ENCODE measurements at places on chromosomes 6 and 20.

- DNase-seq = no peak
Observed at GRCh38 chr6:125611573-125612344, 137.7 kb upstream of the HEY2 start.

DNA sequence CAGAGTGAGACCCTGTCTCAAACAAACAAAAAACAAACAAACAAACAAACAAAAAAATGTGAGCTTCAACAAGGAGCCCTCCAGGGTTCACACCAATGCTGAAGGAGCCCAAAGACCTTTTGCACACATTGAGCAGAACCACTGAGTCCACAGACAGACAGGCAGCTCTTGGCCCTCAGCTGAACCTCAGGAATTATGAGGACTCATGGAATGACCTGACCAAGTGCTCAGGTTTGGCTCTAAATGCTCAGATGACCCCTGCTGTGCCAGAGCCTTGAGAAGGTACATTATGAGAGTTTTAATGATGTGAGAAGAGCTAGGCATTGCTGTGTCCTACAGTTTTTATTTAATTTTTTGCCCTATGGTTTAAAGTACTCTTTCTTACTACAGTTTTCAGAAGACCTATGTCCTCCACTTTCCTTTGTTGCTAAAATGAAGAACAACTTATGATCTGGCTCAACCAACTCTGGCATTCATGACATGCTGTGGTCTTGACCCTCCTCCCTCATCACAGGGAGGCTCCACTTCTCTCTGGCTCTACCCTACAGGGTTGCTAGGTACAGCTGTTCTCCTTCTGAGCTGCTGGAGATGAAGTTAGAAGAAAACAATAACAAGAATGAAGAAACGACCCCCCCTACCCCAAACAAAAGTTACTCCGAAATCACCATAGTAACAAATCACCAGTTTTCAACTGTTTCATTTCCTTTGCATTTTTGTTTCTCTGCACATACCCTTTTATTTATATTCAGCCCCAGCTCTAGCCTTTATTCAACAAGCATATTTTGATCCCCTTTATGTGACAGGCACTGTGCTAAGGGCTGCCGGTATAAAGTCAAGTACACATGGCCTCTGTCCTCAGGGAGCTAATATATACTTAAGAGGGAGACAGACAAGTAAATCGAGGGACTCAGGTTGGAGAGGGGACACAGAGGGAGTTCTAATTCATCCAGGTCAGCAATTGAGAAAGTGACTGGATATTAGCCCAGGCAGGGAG lies 128.7 kb upstream of the TRAF3IP2 start:
- no peak for DNase-seq

- DNase-seq = no peak
Observed at GRCh38 chr6:41604006-41604405, 34.3 kb upstream of the MDFI start.

GRCh38 chr6:106411643-106412200 lies 51.2 kb downstream of the CRYBG1 start:
- no peak for DNase-seq

DNA sequence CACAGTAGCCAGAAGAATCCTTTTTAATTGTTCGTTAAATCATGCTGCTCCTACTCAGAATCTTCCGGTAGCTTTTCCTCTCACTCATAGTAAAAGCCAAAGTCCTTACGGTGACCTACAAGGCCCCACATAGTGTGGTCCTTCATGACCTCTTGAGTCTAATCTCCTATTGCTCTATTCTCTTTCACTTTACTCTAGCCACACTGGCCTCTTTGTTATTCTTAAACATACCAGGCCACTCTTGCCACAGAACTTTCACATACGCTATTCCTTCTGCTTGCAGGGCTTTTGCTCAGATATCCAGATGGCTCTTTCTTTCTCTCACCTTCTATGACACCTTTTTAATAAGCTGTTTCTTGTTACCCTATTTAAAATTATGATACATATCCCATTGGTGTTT lies 25.7 kb downstream of the ZNF391 start:
- no peak for DNase-seq

GRCh38 chr6:40520084-40520483 lies 67.1 kb downstream of the LRFN2 start:
- no peak for DNase-seq

- no peak for DNase-seq
Observed at GRCh38 chr6:125421836-125422235, 120.1 kb upstream of the HDDC2 start.

DNA sequence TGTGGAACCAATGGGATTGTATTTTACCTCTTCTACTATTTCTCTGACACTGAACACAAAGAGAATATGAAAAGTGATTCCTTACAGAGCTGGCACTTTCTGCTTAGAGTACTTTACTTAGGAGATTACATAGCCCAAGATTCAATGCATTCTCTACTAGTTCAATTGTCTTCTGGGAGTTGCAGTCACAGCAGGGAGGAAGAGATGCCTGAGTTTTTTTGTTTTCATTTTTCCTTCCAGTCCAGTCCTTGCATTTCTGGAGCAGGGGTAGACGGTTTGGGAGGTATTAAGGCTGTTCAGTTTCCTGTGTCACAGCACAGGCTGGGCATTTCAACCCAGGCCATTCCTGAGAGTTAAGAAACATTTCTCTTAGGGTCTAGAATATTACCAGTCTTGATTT lies 42.0 kb upstream of the SLC2A12 start:
- no peak for DNase-seq

DNA sequence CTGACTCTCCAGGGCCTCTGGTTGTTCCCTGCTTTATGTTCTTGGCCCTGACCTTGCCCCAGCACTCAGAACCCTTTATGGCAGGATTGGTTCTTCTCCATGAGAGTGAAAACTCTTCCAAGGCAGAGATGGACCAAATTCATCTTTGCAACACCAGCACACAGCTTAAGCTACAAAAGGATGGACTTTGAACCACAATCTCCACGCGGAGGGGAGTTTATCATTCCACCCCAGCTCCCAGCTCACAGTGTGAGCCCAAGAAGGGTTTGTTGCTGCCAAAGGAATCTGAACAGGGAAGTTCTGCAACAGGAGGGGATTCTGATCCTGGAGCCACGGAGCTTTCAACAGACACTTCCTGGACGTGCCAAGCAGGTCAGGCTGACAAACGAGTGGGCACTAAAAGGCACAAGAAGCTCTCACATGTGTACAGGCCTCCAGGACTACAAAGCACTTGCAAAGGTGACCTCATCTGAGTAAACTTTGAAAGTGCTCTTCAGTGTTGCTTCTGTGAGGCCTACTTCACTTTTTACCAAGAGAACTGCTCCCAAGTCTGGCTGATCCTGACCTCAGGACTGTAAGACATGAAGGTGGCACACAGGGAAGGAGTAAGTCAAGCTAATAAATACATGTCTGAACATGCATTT lies 8.9 kb downstream of the FITM2 start:
- no peak for DNase-seq

- DNase-seq = peak; percentile 74
Observed at GRCh38 chr6:44976677-44977641, 351.2 kb upstream of the RUNX2 start.

GRCh38 chr6:141260627-141261015 lies 872.1 kb upstream of the GJE1 start:
- no peak for DNase-seq

DNA sequence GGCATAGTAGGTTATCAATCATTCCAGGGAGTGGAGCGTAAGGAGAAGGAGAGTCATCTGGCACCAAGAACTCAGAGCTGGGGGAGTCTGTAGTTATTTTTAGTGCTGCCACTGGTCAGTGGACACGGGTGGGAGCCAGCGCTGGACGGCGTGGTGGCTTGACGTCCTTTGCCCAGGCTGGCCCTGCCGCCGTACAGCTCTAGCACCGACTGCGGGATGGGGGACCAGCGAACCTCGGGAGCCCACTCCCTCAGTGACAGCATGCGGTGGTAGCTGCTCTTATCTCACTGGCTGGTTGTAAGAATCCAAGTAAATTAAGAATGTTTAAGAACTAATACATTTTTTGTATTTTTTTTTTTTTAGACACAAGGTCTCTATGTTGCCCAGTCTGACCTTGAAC lies 32.5 kb upstream of the RPS6KA2 start:
- DNase-seq = no peak

- DNase-seq = no peak
Observed at GRCh38 chr6:53136000-53136609, 12.5 kb downstream of the GCM1 start.

GRCh38 chr20:38139977-38140753 lies 24.9 kb downstream of the TGM2 start:
- DNase-seq = no peak

DNA sequence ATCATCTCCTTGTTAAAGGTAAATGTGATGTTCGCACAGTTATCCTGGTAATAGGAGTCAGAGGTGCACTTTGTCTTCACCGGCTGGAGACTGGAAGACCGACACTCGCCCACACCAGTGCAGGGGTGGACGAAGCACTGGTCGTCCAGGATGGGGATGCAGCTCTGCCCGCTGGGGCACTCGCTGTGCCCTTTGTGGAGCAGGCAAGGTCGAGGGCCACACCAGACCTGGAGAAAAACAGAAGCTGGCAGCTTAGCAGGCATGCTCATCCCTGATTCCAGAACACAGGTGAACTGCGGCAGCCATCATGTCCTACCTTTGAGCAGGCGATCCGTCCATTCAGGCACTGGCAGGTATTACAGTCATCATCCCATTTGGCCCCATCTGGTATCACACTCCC lies 32.3 kb downstream of the JAG1 start:
- no peak for DNase-seq

- DNase-seq = no peak
Observed at GRCh38 chr6:38391626-38392579, 247.8 kb downstream of the BTBD9 start.

DNA sequence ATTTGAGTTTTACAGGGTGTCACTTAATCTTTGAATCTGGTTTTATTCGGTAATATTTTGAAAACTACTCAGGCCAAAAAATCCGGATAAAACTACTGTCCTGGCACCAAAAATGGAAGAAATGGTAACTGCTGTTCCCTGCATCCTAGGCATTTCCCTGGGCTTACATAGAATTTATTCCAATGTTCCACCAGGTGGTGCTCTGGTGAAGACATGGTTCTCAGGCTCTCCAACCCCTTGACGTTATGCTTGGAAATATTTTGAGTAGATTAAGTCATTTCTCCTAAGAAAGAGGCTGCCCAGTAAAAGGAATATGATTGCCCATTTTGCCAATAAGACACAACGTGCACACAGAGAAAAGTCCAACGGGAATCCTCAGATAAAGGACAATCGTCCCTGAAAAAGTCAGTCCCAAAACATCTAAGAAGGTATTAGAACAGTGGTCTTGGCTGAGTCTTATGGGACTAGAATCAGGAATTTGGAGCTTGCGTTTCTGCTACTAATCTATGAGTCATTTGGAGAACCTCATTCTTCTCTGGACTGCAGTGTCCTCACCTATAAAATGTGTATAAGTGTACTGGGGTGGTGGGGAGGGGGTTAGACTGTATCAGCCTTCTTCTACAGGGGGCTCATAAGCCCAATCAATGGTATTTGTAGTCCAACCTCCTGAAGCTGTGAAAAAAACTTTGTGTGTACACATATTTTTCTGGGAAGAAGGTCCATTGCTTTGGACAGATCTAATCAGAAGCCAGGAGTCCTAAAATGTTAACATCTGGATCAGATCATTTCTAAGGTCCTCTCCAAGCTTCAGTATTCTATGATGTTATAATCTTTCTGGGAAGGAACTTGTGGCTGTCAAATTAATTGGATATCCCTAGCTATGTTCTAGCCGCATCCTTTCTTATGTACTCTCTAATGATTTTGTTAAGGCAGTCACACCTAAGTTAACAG lies 131.0 kb upstream of the BMP2 start:
- no peak for DNase-seq

GRCh38 chr6:113672491-113673149 lies 184.5 kb upstream of the MARCKS start:
- no peak for DNase-seq

DNA sequence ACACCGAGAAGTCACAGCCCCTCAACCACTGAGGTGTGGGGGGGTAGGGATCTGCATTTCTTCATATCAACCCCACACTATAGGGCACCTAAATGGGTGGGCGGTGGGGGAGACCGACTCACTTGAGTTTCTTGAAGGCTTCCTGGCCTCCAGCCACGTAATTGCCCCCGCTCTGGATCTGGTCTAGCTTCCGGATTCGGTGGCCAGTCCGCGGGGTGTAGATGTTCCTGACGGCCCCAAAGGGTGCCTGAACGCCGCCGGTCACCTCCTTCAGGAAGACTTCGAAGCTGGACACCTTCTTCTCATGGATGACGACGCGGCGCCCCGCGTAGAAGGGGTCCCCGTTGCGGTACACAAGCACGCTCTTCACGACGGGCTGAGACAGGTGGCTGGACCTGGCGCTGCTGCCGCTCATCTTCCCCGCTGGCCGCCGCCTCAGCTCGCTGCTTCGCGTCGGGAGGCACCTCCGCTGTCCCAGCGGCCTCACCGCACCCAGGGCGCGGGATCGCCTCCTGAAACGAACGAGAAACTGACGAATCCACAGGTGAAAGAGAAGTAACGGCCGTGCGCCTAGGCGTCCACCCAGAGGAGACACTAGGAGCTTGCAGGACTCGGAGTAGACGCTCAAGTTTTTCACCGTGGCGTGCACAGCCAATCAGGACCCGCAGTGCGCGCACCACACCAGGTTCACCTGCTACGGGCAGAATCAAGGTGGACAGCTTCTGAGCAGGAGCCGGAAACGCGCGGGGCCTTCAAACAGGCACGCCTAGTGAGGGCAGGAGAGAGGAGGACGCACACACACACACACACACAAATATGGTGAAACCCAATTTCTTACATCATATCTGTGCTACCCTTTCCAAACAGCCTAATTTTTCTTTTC lies at the start of gene DCDC2:
TSS of gene DCDC2 (minus strand) at position 724 of the 883 bp plus-strand sequence. CDS start at position 415, 309 bp downstream.
- DNase-seq = peak; percentile 36

- no peak for DNase-seq
Observed at GRCh38 chr6:140966676-140967075, 1166.0 kb upstream of the GJE1 start.

GRCh38 chr6:156789081-156789943 lies 12.1 kb downstream of the ARID1B start:
- DNase-seq = no peak

DNA sequence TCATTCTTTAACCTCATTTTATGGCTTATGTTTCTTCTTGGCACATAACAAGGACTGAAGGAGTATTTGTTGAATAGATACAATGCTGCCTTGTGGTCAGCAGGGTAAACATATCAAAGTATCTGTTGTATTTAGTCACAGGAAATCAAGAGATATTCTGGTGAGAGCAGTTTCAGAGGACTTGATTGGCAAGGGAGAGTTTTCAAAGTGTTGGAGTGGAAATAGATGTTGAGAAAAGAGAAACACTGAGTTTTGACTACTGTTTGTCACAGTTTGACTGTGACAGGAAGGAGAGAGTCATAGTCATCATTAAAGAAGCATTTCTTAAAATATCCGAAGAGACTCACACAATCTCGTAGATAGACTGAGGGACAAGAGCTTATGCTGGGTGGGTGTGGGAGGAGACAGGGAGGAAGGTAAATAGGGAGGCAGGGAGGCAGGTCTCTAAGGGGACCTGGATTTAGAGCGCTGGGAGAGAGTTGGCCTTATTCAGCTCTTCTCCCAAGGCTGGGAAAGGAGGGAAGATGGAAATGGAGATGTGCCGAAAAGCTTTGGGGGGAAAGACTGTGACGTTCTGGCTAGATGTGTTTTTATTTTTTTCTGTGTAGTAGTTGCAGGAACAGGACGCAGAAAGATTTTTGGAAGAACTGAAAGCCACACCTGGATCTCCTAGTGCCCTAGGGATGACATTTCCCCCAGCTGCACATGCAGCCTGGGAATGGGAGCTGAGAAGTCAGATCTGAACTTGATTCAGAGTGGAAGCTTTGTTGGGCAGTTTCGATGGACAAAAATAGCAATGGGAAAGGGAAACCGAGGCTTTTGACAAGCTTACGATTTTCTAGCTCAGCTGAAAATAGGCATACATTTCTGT lies 65.0 kb upstream of the IFNGR1 start:
- DNase-seq = no peak
